Stimulated activated CD4-positive, alpha-beta T cell treated with anti-CD3 and anti-CD28 coated beads, TNF-alpha, amount 100 ng/mL, for 4 hours (primary cell): ENCODE measurements at places on chromosomes 4 and X.

- no peak for DNase-seq
These were observed 1.0 kb downstream of the IDUA start for GRCh38 chr4:987624-988513.

DNA sequence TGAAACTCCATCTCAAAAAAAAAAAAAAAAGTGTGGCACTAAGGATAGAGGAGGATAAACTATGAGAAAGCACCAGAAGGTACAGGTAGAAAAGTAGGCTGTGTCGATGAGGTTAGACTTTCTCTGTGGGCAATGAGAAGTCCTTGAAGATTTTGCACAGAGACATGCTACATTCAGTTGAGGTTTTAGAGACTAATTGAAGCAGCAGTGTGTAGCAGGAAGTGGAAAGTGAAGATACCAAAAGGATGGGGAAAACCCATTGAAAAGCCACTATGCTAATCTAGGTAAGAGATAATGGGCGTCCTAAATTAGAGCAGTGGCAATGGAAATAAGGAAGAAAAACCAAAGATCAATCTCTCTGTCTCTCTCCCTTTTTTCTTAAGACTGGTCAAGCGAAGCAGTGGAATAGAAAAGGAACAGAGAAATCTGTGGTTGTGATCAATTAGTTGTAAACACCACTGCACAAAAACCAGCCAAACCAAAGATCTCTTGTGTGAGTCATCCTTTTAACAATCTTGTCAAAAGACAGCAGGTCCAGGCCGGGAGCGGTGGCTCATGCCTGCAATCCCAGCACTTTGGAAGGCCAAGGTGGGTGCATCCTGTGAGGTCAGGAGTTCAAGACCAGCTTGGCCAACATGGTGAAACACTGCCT is 3.5 kb downstream of the SPINK2 start:
- DNase-seq = no peak

- no peak for DNase-seq
These were observed 246.0 kb downstream of the FBXW7 start for GRCh38 chr4:152289941-152290340.

GRCh38 chrX:74280759-74281158 is 23.2 kb upstream of the ZCCHC13 start:
- no peak for DNase-seq

DNA sequence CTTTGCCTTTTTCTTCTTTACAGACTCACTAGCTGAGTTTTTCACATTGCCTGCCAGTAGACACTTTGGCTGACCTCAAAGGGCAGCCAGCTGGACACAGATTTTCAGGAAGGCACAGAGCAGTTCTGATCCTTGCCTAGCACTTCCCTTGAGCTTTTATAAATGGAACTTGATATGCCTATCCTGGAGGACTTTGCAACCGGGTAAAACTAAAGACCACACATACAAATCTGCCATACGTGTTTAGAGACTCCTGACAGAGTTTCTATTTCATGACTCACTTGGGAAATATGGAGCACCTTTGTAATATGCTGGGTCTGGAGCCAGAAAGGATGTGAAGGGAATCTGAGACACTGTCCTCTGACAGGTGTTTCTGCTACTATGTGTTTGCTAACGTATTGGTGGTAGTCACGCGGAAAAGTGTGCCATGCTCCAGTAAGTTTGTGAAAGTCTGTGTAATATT is 56.7 kb upstream of the RASSF6 start:
- no peak for DNase-seq

DNA sequence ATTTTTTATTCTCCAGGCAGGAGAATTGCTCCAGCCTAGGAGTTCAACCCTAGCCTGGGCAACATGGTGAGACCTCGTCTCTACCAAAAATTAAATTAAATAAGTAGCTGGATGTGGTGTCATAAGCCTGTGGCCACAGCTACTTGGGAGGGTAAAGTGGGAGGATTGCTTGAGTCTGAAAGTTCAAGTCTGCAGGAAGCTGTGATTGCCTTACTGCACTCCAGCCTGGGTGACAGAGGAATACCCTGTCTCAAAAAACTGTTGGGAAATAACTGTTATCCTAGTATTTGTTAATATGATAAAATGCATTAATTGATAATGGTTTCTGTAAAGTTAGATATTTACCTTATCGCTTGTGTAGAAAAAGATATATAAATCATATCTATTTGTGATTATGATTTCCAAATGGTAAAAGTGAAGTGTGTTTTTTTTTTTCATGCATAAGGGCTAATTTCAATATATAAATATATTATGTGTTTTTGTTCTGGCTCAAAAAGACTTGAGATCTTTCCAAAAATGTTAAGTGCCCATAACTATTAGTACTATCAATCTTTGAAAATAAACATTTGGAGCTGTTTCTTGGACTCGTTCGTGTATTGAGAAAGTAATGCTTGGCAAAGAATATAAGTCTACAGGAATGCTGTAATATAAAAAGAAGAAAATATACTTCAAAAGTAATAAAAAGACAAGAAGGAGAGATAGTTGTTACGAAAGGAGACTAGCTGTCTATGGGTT is 396.6 kb downstream of the ADGRL3 start:
- DNase-seq = no peak

- DNase-seq = no peak
These were observed 175.0 kb upstream of the UGT8 start for GRCh38 chr4:114423582-114423981.

GRCh38 chrX:14779580-14779979 is 93.3 kb downstream of the FANCB start:
- no peak for DNase-seq

GRCh38 chr4:128285085-128285997 is 2.3 kb downstream of the PGRMC2 start:
- no peak for DNase-seq

DNA sequence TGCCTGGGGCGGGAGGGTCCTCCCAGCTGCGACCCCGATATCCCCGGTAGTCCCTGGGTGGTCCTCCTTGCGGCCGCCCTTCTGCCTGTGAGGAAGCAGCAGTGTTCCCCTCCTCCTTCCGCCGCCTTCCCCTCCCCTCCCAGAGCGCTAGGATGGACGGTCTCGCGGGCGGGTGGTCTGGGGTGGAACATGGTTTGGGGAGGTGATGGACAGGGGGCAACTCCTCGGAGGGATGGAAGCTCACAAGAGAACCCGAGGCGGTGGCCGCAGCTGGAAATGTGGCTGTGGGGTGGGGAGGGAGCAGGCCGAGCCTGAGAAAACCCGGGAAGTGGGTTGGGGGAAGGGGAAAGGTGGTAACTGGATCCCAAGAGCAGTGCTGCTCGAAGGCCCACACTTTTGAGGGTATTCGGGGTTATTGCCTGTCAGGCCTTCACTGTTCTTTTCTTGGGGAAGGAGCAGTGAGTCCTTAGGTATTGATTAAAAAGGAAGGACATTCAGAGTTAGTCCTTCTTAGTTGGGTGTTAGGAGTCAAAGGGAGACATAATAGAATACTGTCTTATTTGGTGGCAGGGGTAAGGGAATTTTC is 581 bp downstream of the UBE2K start:
- DNase-seq = peak; percentile 18

GRCh38 chrX:40068048-40068447 is 29.7 kb downstream of the BCOR start:
- no peak for DNase-seq

DNA sequence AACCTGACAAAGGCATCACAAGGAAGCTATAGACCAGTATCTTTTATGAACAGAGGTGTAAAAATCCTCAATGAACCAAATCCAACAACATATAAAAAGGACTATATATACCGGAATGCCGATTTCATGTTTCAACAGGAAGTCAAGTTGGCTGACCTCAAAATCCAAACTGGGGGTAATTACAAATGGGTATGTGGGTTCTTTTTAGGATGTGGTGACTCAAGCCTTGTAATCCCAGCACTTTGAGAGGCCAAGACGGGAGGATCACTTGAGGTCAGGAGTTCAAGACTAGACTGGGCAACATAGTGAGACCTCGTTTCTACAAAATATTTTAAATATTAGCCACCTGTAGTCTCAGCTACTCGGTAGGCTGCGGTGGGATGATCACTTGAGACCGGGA is 10.4 kb downstream of the PRSS48 start:
- DNase-seq = no peak

- DNase-seq = no peak
These were observed 70.4 kb downstream of the LRBA start for GRCh38 chr4:150944660-150945059.
